ENCODE measurements at places on chromosomes 11 and 22.

GRCh38 chr22:31250740-31251600 lies 38.9 kb downstream of the LIMK2 start:
- DNase-seq = no peak

DNA sequence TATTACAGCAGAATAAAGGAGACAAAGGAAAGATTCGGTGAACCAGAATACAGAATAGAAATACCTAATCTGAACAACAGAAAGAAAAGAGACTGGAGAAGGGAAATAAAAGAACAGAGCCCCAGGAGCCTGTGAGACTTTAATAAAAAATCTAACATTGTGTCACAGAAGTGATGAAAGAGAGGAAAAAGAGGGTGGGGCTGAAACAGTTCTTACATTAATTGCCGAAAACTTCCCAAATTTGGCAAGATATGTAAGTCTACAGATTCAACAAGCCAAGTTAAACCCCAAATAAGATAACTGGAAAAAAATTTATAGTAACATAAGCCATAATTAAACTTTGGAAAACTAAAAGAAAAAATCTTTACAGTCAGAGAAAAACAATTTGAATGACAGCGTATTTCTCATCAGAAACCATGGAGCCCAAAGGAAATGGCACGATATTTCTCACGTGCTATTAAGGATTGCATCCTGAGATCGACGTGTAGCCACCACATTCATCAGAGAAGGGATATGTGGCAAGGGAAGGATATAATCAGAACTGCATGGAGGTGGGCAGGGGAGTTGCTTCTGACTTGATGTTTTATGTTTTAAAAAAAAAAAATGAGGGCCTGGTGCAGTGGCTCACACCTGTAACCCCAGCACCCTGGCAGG lies 73.9 kb downstream of the SGSM3 start:
- no peak for DNase-seq

DNA sequence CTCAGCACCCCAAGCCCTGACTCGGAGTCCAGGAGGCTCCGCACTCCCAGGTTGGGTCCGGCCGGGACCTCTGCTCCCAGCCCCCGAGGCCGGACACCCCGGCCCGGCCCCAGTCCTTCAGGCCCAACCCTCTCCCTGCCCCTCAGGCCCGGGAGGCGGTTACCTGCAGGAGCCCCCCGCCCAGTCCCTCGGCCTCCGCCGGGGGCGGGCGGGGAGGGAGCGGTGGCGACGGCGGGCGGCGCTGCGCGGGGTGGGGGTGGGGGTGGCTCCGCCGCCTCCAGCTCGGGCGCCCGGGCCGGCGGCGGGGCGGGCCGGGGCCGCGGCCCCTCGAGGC lies 310 bp downstream of the TCF20 start:
- DNase-seq = peak; percentile 79

- DNase-seq = no peak
Observed at GRCh38 chr11:59615120-59615636, 396 bp downstream of the OSBP start.

- no peak for DNase-seq
Observed at GRCh38 chr11:27390318-27391295, 27.6 kb upstream of the CCDC34 start.

- no peak for DNase-seq
Observed at GRCh38 chr11:68090706-68091105, 30.5 kb downstream of the CHKA start.

GRCh38 chr11:111569476-111569875 lies 29.0 kb downstream of the LAYN start:
- no peak for DNase-seq

- DNase-seq = no peak
Observed at GRCh38 chr11:68450711-68451110, 9.8 kb upstream of the PPP6R3 start.

- no peak for DNase-seq
Observed at GRCh38 chr11:113023228-113023627, 62.0 kb downstream of the NCAM1 start.

- no peak for DNase-seq
Observed at GRCh38 chr11:72239313-72239848, 4.6 kb downstream of the PHOX2A start.

- no peak for DNase-seq
Observed at GRCh38 chr22:37771081-37771480, 36.7 kb upstream of the GCAT start.

GRCh38 chr11:75603791-75604736 lies 42.0 kb downstream of the SERPINH1 start:
- DNase-seq = no peak

DNA sequence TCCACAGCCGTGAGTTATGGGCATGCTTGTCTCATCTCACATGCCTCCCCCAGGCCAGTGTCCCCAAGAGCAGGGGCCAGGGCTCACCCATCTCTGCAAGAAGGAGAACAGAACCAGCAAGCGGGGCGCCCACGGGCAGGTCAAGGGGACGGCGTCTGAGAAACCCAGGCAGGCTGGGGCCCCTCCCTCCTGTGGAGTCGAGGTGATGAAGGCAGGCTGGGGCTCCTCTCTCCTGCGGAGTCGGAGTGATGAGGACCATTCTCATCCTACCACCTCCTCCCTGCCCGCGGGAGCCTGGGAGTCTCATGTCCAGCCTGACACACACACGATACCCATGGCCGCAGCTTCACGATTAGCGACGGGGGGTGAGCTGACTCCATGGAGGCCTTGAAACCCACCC lies 141.9 kb downstream of the CTTN start:
- no peak for DNase-seq

DNA sequence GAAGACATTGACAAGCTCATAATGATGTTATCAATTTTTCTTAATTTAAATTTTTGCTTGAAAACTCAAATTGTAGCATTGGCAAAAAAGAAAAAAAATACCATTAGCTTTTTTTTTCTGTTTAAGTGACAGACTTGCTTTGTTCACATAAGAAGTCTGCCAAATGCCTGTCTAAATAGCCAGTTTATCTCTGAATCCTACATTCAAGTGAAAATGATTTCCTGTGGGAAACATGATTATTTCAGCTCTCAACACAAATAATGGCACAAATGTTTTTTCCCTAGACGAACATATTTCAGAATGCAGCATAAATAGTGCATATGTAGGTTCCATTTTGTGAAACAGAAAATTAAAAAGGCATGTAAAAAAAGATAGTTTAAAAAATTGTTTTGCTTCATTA lies 23.5 kb downstream of the TYR start:
- DNase-seq = no peak

- DNase-seq = peak; percentile 22
Observed at GRCh38 chr11:116702772-116703385, 69.9 kb downstream of the BUD13 start.

DNA sequence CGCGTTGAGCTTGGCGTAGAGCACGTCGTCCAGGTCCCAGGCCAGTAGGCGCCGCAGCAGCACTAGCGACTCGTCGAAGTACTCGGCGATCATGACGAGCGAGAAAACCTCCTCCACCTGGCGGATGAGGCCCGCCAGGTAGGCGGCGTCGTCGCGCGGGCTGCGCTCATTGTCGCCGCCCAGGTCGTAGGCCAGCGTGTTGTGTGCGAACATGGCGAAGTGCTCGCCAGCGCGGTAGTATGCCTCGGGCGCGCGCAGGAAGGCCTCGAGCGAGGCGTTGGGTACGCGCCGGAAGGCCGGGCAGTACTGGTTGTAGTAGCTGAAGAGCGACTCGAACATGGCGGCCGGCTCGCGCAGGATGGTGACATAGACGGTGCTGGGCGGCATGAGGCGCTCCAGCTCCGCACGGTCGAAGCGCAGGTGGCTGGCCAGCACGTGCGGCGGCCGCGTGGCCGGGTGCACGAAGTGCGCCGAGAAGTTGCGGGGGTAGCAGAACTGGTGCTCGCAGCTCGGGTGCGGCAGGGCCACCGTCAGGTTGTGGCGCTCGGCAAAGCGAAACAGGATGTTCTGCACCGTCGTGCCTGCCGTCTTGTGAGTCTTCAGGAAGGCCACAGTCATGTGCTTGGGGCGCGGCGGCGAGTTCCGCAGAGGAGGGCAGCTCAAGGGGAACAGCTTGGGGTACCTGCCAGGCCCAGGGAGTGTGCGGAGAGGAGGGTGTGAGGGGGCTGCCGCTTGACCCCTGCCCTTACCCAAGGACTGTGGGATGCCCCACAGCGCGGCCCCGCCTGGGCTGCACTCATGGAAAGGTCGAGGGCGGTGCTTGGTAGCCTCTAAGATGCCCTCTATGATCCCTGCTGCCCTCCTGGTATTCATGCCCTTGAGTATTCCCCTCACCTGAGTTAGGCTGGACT lies 5.7 kb downstream of the GAL3ST3 start:
- DNase-seq = no peak

- no peak for DNase-seq
Observed at GRCh38 chr22:39300186-39300830, 19.1 kb downstream of the RPL3 start.

GRCh38 chr11:83971063-83971462 lies 684.9 kb upstream of the CCDC90B start:
- DNase-seq = no peak

GRCh38 chr11:41456269-41456668 lies 3.2 kb downstream of the LRRC4C start:
- DNase-seq = no peak

DNA sequence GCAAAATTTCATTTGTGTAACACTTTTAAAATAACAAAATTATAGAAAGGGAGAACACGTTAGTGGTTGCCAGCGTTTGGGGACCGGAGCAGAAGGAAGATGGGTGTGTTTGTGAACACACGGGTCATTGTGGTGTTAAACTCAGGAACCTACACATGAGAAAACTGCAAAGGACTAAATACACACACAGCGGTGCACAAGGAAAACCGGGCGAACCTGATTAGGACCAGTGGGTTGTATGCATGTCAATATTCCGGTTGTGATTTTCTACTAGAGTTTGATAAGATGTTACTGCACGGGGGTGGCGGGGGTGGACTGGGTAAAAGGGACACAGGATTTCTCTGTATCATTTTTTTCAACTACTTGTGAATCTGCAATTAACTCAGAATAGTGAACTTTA lies 351.2 kb downstream of the OPCML start:
- DNase-seq = no peak

DNA sequence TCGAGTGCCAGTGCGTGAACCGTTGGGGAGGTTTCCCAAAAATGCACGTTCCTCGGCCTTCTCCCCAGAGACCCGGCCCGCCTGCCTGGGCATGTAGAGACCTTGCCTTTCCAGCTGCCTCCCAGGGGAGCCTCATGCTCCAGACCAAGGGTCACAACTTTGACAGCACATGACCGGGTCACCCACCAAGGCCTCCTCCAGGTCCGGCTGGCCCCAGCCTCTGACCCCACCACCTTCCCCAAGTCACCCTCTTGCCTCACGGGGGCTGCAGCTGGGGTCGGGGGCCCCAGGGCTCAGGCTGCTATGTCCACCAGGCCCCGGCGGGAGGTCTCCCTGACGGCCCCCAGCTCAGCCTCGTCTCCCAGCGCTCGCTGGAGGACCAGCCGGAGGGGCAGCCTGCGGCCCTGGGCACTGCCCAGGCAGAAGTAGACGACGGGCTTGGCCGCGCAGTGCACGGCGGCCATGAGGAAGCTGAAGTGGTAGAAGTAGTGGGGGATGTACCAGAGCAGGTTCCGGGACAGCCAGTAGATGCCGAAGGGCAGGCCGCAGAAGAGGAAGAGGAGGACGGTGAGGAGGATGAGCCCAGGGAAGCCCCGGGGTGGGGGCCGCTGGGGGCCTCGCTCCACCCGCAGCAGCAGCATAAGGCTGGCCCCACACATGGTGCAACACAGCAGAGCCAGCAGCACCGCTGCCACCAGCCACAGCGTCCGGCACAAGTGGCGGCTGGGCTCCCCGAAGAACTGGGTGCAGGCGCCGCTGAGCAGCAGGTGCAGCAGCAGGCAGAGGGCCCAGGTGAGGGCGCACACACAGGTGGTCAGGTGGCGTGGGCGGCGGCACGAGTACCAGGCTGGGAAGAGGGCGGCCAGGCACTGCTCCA lies 4.4 kb downstream of the MRGPRE start:
- no peak for DNase-seq

GRCh38 chr11:6116638-6117037 lies 9.2 kb downstream of the OR56B4 start:
- DNase-seq = no peak

DNA sequence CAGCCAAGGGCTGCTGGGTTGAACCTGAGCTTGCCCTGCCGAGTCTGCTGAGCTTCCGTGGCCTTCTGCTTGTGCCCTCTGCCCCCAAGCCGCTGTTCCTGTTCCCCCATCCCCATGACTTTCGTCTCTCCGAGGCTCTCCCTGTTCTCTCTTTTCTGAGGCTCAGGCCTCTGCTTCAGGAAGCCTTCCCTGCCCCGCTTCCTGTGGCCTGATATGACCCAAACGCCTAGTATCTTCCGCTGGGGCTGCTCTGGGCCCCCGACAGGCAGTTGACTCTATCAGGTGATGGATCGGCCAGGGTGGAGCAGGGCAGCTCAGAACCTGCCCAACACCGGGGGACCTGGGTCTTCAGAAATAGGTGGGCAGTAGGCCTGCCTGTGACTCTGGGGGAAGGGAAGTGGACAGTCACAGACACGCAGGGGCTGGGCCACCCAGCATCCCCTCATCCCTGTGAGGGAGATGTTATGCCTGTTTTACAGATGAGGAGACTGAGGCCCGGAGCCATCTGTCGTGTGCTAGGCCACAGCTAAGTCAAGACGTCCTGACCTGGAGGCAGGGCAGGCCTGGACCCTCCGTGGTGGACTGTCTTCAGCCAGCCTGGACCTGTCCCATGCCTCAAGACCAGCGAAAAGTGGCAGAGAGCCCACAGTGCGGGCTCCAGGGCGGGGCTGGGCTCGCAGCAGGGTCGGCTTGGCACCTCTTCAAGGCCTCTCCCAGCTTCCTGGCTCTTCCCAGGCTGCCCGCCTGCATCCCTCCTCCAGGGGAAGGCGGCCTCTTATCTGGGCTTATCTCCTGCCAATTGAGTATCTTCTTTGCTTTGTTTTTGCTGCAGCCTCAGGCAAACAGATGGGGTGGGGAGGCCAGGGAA lies 16.2 kb downstream of the BAD start:
- DNase-seq = no peak

GRCh38 chr22:37386441-37386840 lies 40.8 kb downstream of the ELFN2 start:
- DNase-seq = no peak

DNA sequence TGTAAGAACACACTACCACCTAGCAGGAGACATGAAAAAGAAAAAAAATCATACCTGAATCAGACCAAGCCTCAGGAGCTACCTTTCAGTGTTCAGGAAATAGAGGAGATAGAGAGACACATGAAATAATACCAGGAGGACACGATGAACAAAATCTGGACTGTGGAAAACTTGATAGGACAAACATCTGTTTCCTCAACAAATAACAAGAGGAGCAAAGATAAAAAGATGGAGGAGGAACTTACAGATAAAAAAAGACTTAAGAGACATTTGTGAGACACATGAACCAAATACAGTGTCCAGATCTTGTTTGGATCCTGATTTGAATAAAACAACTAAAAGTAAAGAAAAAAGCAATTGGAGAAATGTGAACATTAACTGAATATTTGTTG lies 12.4 kb upstream of the KCNE3 start:
- DNase-seq = no peak

DNA sequence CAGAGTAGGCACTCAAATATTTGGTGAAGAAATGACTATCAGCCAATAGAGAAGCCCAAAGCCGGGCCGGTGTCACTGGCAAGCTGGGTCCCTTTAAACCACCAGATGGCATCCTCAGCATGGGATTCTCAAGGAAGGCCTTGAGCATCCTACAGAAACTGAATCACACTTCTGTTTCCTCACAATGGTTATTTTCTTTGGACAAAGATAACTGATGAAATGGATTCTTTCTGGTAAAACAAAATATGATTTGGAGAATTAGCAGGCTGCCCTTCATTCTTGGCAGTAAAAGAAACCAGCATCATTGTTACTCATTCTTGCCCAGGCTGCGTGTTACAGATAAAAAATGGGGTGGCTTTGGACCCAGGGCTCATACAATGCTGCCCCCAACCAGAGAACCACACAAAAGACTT lies 30.3 kb upstream of the ASPHD2 start:
- no peak for DNase-seq

- no peak for DNase-seq
Observed at GRCh38 chr11:127238321-127238720, 237.8 kb upstream of the KIRREL3 start.
